ENCODE measurements at places on chromosomes 5 and 9.

DNA sequence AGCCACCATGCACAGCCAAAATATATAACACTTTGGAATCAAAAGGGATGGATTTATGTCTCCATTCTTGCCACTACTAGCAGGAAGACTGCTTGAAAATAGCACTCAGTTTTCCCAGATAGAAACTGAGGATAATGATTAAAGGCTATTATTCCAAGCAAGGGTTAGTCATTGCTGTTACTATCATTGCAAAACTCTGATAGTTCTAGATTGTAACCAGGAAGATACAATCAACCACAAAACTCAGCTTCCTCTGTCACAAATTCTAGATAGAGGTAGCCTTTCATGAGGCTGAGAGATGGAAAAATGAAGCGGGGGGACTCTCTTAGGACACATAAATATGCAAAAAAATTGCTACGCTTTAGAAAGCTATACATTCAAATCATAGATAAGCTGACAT, 3.1 kb downstream of the ANXA1 start:
- no peak for DNase-seq

DNA sequence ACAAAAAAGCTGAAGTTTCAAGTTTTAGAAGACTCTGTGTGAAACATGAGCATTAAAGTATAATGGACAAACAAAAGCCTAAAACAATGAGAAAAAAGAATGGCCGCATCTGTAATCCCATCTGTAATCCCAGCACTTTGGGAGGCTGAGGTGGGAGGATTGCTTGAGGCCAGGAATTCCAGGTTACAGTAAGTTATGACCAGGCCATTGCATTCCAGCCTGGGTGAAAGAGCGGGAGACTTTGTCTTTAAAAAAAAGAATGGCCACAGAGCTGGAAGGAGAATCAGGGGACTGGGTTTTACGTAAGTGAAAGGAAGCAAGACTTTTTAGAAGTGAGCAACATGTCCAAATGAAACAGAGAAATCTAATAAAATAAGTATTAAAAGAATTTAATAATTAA, 2.6 kb upstream of the ATG10 start:
- DNase-seq = no peak

DNA sequence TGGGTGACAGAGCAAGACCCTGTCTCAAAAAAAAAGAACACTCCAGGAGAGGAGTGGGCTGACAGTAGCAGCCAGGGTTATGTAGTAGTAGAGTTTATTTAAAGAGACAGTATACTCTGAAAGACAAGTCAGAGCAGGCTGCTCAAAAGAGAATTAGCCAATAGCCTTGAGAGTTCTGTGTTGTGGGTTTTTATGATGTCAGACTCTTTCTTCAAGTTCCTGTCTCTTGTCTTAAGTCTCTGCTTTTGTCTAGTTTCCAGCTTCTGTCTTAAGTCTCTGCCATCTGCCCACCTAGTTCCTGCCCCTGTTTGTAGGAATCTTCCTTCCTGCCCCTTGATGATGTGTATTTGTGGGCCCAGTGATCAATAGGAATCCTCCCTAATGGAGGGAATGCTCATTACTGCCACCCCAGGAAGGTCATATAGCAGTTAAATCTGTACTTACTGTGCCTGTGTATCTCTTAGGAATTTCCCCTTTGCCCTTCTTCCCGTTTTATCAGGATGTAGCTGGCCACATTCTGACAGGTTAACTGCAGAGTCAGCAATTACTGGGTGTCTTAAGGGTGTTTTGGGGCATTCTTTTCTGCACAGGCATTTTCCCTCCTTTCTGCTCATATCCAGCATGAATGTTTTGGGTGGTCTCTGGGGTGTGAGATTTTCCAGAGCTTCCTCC, 580.5 kb upstream of the SGCD start:
- no peak for DNase-seq

- no peak for DNase-seq
Observed at GRCh38 chr9:105690742-105691141, 3.6 kb upstream of the TMEM38B start.
